Suppressor macrophage treated with lipopolysaccharide for 4 hours (primary cell): ENCODE measurements at places on chromosomes 16 and 17.

DNA sequence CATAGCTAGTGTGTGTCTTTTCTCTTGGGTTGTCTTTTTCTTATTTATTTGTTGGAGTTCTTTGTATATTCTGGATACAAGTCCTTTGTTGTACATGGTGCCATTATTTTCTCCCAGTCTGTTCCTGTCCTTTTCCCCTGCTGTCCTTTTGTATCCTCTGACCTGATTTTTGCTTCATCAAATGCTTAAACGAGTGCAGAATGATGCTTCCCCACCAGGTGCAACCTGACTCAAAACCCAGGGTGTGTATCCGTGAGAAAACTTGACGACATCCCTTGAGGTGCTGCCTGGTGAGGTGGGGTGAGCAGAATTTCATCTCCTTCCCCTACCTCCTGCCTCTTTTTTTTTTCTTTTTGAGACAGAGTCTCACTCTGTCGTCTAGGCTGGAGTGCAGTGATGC lies 88.6 kb downstream of the NTN1 start:
- no peak for DNase-seq

- DNase-seq = no peak
These were observed 11.9 kb upstream of the GSDMA start for GRCh38 chr17:39950871-39951348.

GRCh38 chr17:80920441-80920840 lies 71.2 kb upstream of the CHMP6 start:
- no peak for DNase-seq

DNA sequence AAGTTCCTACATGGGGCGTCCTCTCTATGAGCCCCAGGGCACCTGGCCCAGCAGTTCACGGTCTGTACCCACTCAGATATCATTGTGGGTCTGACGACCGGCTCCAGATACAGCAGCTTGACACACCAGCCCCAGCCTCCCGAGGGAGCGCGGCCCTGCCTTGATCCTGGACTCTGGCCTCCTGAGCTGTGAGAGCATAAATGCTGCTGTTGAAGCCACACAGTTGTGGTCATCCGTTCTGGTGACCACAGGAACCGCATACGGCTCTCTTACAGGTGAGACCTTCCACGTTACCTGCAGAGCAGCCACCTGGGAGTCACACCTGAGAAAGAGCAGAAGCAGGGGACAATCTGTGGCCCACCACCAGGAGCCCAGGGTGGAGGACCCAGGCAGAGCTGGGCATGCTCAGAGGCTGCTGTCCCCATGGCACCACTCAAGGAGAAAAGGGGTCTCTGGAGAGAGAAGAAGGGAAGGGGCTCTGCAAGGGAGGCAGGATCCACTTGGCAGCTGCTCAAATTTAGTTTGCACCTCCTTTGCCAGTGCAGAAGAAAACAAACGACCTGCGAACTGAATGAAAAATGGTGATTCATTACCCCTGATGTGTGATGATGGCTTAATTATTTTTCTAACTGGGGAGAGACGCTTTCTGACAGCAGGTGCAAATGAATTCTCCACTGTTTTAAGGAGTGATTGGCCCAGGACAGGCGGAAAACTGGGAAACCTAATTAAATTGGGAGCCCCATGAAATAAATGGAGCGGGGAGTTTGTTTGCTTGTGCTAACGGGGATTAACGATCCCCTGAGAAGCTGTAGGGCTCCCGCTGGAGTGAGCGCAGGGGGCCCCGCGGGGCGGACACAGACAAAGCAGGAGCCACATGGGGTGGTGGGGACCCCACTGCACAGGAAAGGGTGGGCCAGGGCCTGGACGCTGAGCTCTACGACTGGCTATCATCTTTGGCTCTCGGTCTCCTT lies 208.9 kb downstream of the RBFOX3 start:
- no peak for DNase-seq

- peak; percentile 77 for DNase-seq
These were observed 65.7 kb upstream of the LRRC37A3 start for GRCh38 chr17:64984851-64985521.

- DNase-seq = no peak
These were observed 32.9 kb downstream of the WDR45B start for GRCh38 chr17:82615084-82616020.

DNA sequence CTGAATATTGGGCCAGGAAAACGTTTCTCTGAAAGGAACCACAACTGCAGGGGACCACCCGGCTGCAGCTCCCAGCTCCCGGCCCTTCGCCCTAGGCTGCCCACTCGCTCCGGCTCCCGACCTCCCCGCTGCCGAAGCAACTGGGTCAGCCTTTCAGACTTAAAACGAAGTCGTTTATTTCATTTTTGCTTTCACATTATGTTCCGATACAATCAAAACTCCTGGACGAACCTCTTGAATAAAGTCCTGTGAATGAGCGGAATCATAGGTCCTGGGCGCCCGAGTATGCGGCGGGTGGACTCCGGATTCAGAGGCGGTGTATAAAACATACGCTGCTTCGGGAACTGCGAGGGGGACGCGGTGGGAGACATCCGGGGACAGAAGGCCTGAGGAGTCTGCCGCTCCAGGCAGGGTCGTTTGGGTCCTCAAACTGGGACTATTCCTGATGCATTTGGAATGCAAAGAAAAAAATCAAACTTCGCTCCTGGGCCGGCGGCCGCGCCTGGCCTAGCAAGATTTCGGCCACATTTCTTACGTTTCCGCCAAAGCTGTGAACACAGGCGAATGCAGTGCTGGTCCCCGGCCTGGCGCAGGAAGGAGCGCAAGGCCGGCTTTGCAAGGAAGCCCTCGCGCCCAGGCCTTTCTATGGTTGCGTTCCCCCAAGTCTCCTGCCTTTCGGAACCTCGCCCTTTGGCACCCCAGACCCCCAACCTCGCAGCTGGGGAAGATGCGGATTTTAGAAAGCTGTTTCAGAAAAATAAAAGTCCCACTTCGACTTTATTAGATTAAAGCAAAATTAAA lies 3.7 kb downstream of the CBLN1 start:
- no peak for DNase-seq

DNA sequence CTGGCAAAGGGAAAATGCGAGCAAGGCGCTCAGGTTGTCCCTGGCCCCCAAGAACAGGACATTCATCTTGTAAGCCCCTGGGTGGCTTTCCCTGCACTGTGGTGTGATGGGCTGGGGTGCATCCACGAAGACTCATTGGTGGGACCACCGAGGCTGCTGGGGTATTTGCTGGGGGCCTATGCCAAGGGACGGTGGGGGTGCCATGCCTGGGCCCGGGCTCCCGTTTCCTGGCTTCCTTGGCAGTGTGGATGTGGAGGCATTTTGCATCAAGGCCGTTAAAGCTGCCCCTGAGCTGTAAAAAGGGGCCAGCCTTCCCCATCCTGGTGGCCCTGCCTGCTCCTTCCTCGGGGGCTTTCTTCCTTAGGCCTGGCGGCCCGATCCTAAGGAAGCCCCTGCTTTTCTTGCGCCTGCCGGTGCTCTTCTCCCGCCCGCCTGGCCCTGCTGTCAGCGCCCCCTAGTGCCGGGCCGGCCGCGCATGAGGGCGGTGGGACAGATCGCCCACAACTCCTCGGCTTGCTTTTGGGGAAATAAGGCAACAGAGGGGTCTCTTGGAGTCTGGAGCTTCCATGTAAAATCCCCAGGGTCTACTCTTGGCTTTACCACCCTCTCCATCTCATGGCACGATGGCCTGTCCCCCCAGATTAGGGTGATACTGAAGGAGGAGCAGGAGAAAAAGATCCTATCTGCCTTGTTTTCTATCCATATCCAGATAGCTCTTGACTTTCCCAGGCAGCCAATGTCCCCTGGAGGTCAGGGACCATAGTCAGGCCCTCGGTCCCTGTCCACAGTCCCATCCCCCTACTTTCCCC lies 9.8 kb upstream of the TBX2 start:
- peak; percentile 61 for DNase-seq

GRCh38 chr16:11672206-11673090 lies 4.2 kb downstream of the SNN start:
- DNase-seq = no peak

- DNase-seq = no peak
These were observed 12.6 kb upstream of the GPT2 start for GRCh38 chr16:46871597-46871996.

DNA sequence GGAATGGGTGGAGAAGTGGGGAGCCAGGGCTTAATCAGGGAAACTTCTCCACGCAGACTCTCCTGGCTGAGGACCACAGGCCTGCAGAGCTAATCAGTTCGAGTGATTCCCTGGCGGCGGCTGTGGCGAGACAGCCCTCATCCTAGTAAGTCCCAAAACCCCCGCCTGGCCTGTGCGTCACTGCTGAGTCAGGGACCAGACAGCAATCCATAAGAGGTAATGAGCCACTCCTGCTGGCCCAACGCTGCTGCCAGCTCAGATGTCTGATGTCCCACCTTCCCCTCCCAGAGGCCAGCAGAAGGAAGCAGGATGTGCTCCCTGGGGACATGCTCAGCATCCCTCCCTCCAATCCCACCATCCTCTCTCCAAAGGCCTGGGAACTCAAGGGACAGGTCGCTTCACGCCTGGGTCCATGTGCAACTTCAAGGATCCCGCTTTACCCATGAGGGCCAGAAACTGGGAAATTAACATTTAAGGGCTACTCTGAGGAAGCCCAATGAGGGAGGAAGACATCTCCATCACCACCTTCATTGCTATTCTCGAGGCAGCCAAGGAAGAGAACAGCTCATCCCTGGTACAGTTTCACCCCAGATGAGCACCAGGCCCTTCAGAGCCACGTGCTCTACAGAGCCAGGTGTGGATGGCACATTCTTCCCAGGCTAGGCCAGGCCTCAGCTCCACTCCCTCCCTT lies 7.9 kb downstream of the ACLY start:
- no peak for DNase-seq

GRCh38 chr17:73043686-73044581 lies 48.6 kb downstream of the SLC39A11 start:
- DNase-seq = peak; percentile 17

DNA sequence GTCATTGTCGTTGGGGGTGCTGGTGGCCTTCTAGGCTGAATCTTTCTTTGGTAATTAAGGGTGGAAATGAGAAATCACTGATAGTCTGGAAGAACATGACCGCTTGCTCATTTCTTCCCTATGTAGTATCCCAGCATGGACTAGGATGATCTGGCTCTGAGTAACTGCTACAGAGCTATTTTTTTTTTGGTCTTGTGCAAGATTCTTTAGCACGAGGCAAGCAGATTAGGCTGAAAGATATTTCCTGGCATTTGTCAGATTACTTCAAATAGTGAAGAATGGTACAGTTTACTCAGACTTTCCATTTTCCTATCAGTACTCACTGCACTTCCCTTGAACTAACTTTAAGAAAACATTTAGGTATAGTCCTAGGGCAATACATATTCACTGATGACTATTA lies 89.0 kb downstream of the SYCE1L start:
- no peak for DNase-seq

DNA sequence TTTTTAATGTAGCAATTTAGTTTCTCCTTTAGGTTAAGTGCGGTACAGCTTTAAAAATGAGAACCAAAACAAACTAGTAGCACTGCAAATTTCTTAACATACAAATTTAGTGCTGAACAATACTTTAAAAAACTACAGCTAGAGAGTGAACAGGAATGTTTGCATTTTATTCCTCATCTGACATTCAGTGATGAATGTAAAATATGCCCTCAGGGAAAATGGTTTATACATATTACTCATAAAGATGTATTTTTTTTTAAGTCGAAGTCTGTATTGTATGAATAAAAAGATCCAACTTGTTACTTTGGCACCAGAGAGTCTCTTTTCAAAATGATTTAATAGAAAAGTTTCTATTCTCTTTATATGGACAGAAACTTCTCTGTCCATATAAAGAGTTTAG lies 96.8 kb downstream of the BRIP1 start:
- DNase-seq = no peak

- DNase-seq = no peak
These were observed 314.7 kb downstream of the CDH8 start for GRCh38 chr16:61721544-61721943.

- DNase-seq = no peak
These were observed 225.9 kb upstream of the IRX3 start for GRCh38 chr16:54512467-54512995.

- no peak for DNase-seq
These were observed 5.5 kb upstream of the MNT start for GRCh38 chr17:2406271-2406902.

DNA sequence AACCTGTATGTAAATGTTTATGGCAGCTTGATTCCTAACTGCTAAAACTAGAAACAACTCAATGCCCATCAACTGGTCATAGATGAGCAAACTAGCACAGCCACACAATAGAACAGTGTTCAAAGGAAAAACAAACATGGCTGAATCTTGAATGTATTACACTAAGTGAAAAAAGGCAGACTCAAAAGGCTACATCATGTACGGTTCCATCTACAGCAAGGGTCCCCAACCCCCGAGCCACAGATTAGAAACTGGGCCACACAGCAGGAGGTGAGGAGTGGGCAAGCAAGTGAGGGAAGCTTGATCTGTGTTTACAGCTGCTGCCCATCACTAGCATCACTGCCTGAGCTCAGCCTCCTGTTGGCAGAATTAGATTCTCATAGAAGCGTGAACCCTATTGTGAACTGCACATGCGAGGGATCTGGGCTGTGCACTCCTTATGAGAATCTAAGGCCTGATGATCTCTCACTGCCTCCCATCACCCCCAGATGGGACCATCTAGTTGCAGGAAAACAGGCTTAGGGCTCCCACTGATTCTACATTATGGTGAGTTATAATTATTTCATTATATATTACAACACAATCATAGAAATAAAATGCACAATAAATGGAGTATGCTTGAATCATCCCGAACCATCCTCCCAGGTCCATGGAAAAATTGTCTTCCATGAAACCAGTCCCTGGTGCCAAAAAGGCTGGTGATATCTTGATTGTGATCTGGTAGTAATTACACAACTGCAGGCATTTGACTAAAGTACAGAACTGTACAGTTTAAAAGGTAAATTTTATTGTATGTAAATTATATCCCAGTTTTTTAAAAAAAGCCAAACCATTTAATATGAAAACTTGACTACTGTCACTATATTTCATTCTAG lies 7.7 kb downstream of the CEP20 start:
- no peak for DNase-seq

GRCh38 chr16:85003725-85004586 lies 7.4 kb downstream of the ZDHHC7 start:
- DNase-seq = no peak

GRCh38 chr16:85557083-85557970 lies 55.8 kb upstream of the GSE1 start:
- DNase-seq = no peak

DNA sequence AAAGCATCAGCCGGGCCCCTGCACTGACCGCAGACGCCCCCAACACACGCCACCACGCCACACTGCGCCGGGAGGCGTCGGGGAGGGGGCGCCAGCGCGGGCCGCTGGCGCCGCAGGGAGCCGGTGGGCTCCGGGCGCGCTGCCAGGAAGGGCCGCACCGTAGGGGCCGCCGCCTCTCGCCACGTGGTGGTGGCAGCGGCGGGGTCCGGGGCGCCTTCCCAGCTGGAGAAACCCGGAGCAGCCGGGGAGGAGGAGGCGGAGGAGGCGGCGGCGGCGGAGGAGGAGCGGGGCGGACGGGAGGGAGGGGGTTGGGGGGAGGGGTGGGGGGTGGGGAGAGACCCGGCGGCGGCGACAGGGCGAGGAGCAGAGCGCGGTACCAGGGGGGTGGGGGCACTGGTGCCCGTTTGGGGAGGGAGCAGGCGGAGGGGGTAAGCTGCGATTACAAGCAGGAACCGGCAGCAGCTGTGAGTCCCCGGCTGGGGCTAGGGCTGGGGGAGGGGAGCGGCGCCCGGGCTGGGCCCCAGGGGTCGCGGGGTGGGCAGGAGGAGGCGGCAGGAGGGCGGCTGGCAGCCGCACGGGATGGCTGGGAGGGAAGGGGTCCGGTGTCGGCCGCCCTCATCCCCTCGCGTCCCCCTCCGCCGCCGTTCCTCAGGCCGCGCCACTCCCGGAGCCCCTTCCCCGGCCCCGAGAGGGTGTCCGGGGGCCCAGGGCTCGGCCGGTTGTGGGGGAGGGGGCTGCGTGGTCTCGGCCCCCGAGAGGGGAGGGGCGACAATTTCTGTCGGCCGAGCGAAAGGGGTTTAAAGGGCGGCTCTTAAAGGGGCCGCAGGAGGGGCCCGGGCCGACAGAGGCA lies at the start of gene TBKBP1:
TBKBP1 (plus strand) TSS at position 431 of the 850 bp plus-strand sequence. CDS start 1,952 bp downstream, outside the sequence.
- peak; percentile 22 for DNase-seq
